ENCODE measurements at places on chromosomes 2 and 18. TPM values are rescaled to one million over a fixed set of nuclear protein-coding genes. Genes with fewer than 3 reads are reported as not detected.

B4GALT6 gene
- total RNA-seq: 1.1 TPM

CRACDL gene
- total RNA-seq: 0.22 TPM

ACVR1C gene
- 2.2 TPM for total RNA-seq

ACMSD gene
- total RNA-seq: not detected

MREG gene
- total RNA-seq: 9.0 TPM

GRCh38 chr2:13009027-13009642, 292.4 kb downstream of the TRIB2 start:
- peaks cover 25% of the 10 kb centered on the region for H3K27me3 ChIP-seq
- no peak overlapping the region for H3K27ac ChIP-seq
- H3K4me1 ChIP-seq: peaks cover 2% of the 10 kb centered on the region
- no peak for DNase-seq
- no peak overlapping the region for H3K4me3 ChIP-seq

- H3K4me3 ChIP-seq: no peak overlapping the region
- no peak overlapping the region for H3K27ac ChIP-seq
- no peak for DNase-seq
- no peaks in the 10 kb centered on the region for H3K27me3 ChIP-seq
- H3K4me1 ChIP-seq: no peaks in the 10 kb centered on the region
- H3K36me3 ChIP-seq: no peaks in the 10 kb centered on the region
These were observed 98.3 kb downstream of the MYCN start for GRCh38 chr2:16038621-16039020.

DNA sequence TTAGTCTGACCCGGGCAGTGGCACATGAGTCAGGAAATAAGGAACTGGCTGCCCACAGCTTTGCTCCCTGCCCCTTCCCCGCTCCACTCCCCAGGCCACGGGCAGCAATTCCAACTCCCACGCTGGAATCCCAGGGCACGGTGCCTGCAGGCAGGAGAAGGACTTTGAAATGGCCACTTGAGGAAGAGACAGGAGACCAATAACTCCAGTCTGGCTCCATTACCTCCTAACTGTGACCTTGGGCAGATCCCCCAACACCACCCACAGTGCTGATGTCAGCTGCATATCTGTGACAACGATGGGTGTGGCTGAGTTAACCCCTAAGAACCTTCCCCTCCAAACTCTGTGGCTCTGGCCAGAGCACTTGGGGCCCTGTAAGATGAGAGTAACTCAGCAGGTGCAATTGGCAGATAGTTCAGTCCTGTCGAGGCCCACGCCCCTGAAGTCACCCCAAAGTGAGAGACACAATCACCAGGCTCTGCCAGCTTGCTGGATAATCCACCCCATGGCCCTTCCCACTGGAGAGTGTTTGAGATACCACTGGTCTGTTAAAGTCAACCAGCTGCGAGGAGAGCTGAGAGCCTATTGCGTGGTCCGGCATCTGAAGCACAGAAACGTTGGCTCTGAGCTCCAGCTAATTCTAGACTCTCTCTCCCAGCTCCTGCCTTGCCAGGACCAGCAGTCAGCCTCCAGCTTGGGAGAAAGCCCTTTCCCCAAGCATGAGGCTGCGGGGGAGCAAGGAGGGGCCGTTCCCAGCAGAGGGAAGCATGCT, 175.2 kb downstream of the TNS1 start:
- H3K36me3 ChIP-seq: no peaks in the 10 kb centered on the region
- no peak for DNase-seq
- H3K4me1 ChIP-seq: no peaks in the 10 kb centered on the region
- no peaks in the 10 kb centered on the region for H3K27me3 ChIP-seq
- H3K4me3 ChIP-seq: no peak overlapping the region

GRCh38 chr2:55063713-55064323, 13.6 kb upstream of the RTN4 start:
- H3K4me1 ChIP-seq: peaks cover 5% of the 10 kb centered on the region
- peaks cover 2% of the 10 kb centered on the region for H3K36me3 ChIP-seq
- H3K4me3 ChIP-seq: no peak overlapping the region
- no peak for DNase-seq
- H3K27ac ChIP-seq: no peak overlapping the region

DNA sequence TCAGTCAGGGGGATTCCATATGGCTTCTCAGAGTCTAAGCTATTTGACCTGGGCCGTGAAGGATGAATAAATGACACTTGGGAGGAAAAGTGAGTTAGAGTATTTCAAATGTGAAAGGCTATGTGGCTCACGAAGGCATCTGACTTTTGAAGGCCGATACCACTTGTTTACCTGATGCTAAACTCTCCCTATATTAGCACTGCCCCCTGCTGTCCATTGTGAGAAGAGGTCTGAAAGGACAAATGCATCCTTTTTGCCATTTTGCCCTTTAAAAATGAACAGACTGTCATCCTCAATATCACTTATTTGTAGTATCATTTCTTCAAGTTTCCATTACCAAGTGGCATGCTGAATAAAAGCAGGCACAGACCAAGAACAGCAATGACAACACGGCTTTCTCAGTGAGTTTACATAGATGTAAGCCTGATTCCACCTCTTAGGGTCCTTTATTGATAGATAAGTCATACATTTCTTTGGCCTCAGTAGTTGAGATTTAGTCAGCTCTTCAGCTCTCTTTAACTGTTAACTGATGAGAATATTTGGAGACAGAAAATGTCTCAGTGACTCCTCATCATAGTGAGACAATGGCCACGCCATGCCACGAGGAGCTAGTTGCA, 40.1 kb downstream of the DOCK10 start:
- H3K27ac ChIP-seq: peak overlapping the region; percentile 77
- peaks cover 63% of the 10 kb centered on the region for H3K36me3 ChIP-seq
- peaks cover 74% of the 10 kb centered on the region for H3K4me1 ChIP-seq
- no peak overlapping the region for H3K4me3 ChIP-seq
- DNase-seq: peak; percentile 80

GRCh38 chr2:39408351-39409136, 28.5 kb downstream of the MAP4K3 start:
- H3K4me1 ChIP-seq: peaks cover 20% of the 10 kb centered on the region
- no peak overlapping the region for H3K27ac ChIP-seq
- no peaks in the 10 kb centered on the region for H3K27me3 ChIP-seq
- no peaks in the 10 kb centered on the region for H3K36me3 ChIP-seq

DNA sequence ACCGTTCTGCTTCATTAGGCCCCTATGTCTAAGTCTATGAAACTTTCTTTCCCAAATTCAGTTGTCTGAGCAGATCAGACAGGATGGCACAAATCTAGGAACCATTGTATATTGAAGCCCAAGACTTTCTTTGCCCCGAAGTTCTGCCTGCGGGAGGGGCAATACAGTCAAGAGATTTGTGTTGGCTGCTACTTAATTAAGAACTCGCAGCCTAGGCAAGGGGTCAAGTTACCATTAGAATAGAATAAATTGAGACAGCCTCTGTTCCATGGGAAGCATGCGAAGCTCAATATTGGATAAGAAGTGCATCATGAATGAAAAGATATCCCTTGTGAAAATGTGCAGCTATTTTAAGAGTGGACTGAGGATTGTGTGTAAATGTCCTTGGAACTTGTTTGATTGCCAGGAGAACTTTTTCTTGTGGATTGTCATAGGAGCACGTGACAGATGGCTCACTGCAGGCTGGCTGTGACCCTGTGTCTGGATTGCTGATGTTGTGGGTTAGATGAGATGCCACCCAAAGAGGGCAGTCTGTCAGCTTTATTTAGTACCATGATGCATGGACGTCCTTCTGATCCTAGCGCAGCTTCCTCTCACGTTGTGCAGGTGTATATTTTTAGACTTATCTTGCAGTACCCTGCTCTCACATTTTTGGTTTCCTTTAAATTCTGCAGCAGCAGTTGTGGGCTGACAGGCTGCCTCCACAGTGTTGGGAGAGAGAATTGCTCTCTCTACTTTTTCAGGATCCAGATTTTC, 30.9 kb downstream of the HAUS1 start:
- no peak overlapping the region for H3K4me3 ChIP-seq
- H3K4me1 ChIP-seq: peaks cover 7% of the 10 kb centered on the region
- peaks cover 7% of the 10 kb centered on the region for H3K36me3 ChIP-seq
- H3K27ac ChIP-seq: no peak overlapping the region

GRCh38 chr2:39409697-39410389, 27.2 kb downstream of the MAP4K3 start:
- DNase-seq: no peak
- no peak overlapping the region for H3K27ac ChIP-seq
- no peak overlapping the region for H3K4me3 ChIP-seq
- H3K36me3 ChIP-seq: no peaks in the 10 kb centered on the region
- H3K27me3 ChIP-seq: no peaks in the 10 kb centered on the region
- peaks cover 19% of the 10 kb centered on the region for H3K4me1 ChIP-seq

GRCh38 chr18:904218-905090, at the start of gene ADCYAP1:
Gene ADCYAP1, plus strand, starts transcription at chr18:904871. Its CDS starts 516 bp downstream, at chr18:905387.
- DNase-seq: no peak
- peak within 1 kb of the TSS; percentile 56 for H3K27ac ChIP-seq
- peaks cover 17% of the 10 kb centered on the region for H3K4me1 ChIP-seq
- peaks cover 6% of the 10 kb centered on the region for H3K36me3 ChIP-seq

- peaks cover 3% of the 10 kb centered on the region for H3K27me3 ChIP-seq
- H3K4me3 ChIP-seq: peak overlapping the region; percentile 96
- peaks cover 54% of the 10 kb centered on the region for H3K4me1 ChIP-seq
- no peak for DNase-seq
- peaks cover 9% of the 10 kb centered on the region for H3K36me3 ChIP-seq
These were observed 728 bp downstream of the NAPG start for GRCh38 chr18:10526561-10526949.

GRCh38 chr2:151789055-151789834, 39.0 kb downstream of the ARL5A start:
- DNase-seq: no peak
- H3K4me3 ChIP-seq: no peak overlapping the region
- no peak overlapping the region for H3K27ac ChIP-seq
- no peaks in the 10 kb centered on the region for H3K4me1 ChIP-seq
- no peaks in the 10 kb centered on the region for H3K27me3 ChIP-seq

DNA sequence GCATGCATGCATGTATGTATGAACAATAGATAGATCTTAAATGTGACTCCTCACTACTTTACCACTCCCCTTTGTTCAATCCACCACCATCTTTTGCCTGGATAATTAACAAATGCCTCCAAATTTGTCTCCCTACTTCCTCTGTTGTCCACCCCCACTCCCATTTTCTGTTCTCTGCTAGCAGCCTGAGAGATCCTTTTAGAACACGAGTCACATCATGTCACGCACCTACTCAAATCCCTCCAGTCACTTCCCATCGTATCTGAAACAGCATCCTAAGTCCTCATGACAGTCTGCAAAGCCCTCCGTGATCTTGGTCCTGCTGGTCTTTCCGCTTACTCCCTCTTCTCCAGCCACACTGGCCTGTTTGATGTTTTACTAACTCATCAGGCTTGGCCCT, 527.3 kb downstream of the EPHA4 start:
- DNase-seq: no peak
- H3K27me3 ChIP-seq: no peaks in the 10 kb centered on the region
- H3K4me3 ChIP-seq: no peak overlapping the region
- no peaks in the 10 kb centered on the region for H3K36me3 ChIP-seq

DNA sequence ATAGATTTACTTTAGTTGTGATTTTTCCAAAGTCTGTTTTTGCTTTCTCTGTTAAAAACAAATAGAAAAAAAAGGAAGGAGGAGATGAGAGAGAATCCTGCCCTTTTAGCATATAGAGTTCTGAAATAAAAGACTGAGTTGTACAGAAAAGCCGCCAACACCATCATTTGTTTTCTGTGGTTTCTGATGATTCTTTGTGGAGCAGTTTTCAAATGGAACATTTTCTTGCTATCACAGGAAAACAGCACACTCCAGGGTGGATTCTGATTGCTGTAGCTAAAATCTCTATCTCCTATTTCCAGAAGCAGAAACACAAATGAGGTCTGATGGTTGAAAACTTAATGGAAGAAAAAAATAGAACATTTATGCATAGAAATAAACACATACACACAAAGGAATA, 144.6 kb upstream of the L3MBTL4 start:
- H3K36me3 ChIP-seq: no peaks in the 10 kb centered on the region
- no peaks in the 10 kb centered on the region for H3K4me1 ChIP-seq
- no peak for DNase-seq
- H3K4me3 ChIP-seq: no peak overlapping the region

DNA sequence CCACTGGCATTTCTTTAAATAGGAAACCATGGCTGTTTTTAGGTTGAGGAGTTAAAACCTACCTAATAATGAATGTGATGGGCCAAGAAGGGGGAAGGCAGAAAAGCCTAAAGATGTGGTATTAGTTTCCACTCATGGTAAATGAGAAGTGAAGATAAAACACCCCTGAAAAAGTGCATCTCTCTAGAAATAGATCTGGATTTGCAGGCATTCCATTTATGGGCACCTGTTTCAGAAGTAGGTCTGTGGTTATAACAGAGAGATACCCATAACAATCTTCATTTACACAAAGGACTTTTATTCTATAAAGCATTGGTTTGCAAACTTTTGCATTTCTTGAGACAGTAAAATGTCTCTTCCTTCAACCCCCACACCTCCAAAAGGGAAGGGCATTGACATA, 62.1 kb downstream of the PRKCE start:
- no peaks in the 10 kb centered on the region for H3K36me3 ChIP-seq
- H3K27me3 ChIP-seq: no peaks in the 10 kb centered on the region
- H3K4me3 ChIP-seq: no peak overlapping the region
- no peak overlapping the region for H3K27ac ChIP-seq
- no peak for DNase-seq

GRCh38 chr2:164696634-164697033, 75.4 kb upstream of the GRB14 start:
- no peaks in the 10 kb centered on the region for H3K27me3 ChIP-seq
- no peak for DNase-seq
- H3K4me3 ChIP-seq: no peak overlapping the region
- no peaks in the 10 kb centered on the region for H3K4me1 ChIP-seq
- no peak overlapping the region for H3K27ac ChIP-seq

DNA sequence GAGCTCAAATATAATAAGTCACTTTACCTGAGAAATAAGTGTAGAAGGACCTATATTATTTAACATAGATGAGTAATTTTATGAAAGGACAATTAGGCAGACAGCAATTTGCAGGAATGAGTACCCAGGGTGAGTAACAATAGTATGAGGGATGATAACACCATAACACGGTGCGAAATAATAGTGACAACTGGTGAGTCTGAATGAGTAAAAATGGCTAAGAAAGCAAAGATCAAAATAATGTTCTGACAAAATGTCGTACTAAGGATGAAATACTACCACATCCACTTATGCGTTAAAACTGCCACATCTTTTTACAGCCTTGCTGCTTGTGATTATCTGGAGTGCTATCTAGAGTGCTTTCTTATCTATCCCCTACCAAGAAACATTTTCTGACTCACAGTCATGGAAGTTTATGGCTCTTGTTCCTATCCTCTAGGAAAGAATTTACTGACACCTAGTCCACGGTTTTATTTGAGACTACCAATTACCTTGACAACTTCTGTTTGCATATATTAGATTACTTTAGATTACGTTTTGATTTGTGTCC, 929.7 kb downstream of the LRP1B start:
- H3K4me3 ChIP-seq: no peak overlapping the region

GRCh38 chr18:79299711-79300110, 96.0 kb upstream of the NFATC1 start:
- peaks cover 2% of the 10 kb centered on the region for H3K36me3 ChIP-seq
- H3K27ac ChIP-seq: no peak overlapping the region
- H3K4me1 ChIP-seq: no peaks in the 10 kb centered on the region
- DNase-seq: no peak
- no peak overlapping the region for H3K4me3 ChIP-seq
- no peaks in the 10 kb centered on the region for H3K27me3 ChIP-seq

Data from activated CD4-positive, alpha-beta T cell treated with anti-CD3 and anti-CD28 coated beads, Interleukin-2, amount 10 ng/mL, durations not matched to agents 7 days and 5 days (primary cell).